Stimulated activated CD4-positive, alpha-beta T cell treated with anti-CD3 and anti-CD28 coated beads, Interleukin-4, amount 100 ng/mL, for 48 hours (primary cell): ENCODE measurements at places on chromosomes 5 and 9.

GRCh38 chr9:2610985-2611384, 10.6 kb upstream of the VLDLR start:
- no peak for DNase-seq

DNA sequence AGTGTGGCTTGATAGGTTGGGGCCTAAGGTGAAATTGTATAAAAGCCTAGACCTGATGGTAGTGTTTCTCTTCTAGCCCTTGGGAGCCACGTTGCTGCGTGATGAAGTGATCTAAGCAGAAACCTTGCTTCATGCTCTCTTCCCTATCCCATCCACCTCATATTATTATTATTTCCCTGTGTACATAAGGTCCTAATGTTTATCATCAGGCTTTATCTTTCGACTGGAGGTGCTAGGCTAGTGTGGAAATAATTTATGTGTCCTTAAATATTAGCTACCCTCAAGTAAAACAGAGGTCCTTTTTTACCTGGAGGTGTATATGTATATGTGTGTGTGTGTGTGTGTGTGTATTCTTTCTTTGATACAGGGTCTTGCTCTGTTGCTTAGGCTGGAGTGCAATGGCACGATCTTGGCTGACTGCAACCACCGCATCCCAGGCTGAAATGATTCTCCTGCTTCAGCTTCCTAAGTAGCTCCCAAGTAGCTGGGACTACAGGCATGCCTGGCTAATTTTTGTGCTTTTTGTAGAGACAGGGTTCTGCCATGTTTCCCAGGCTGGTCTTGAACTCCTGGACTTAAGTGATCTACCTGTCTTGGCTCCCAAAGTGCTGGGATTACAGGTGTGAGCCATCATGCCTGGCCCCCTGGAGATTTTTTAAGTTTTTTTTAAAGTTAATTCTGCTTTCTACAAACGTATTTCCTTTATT, 3.7 kb downstream of the UGCG start:
- no peak for DNase-seq

DNA sequence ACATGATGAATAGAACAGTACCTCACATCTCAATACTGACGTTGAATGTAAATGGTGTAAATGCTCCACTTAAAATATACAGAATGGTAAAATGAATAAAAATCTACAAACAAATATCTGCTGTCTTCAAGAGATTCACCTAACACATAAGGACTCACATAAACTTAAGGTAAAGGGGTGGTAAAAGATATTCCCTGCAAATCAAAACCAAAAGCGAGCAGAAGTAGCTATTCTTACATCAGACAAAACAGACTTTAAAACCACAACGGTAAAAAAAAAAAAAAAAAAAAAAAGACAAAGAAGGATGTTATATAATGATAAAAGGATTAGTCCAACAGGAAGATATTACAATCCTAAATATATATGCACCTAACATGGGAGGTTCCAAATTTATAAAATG, 214.0 kb upstream of the MAST4 start:
- DNase-seq, result no peak

- no peak for DNase-seq
Observed at GRCh38 chr9:127796225-127796813, 6.4 kb upstream of the FPGS start.

DNA sequence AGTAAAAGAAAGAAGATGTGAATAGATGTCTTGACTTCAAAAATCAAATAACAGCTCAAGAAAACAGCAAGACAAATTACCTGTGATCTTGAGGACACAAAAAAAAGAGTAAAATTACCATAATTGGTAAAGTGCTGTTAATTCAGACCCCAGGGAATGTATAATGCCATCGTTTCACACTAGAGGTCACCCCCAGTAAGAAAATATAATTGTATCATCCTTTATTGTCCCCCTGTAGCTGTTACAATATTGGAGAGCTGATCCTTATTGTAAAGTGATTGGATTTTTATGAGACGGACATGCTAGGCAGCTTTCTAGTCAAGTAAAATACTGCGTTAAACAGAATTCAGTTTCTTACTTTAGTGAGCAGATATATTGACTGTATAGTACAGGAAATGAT, 377.0 kb downstream of the TLE1 start:
- DNase-seq, result no peak

DNA sequence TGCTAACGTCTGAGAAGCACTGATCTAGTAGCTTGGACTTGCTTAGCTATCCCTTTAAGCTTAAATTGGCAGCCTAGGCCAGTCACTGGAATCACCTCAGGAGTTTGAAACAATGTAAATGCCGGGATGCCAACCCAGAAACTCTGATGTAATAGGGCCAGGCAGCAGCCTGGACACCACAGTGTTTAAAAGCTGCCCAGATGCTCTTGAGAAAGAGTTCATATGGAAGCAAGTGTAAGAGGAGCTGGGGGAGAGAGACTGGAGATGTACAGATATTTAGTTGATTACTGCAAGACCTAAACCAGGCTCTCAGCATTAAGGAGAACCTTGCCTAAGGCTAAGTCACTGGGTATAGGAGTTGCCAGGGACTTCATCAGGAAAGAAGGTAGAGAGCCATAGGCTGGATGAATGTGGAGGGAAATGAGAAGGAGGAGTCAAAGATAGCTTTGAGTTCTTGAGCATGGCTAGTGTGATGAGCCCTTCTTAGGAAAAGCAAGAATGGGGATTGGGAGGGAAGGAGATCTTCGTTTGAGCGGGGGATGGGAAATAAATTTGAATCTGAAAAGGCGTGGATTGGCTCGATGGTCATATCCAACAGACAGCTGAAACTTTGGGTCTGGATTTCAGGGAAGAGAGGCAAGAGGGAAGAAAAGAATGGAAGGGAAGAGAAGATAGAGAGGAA, 392.9 kb upstream of the WWC1 start:
- no peak for DNase-seq

DNA sequence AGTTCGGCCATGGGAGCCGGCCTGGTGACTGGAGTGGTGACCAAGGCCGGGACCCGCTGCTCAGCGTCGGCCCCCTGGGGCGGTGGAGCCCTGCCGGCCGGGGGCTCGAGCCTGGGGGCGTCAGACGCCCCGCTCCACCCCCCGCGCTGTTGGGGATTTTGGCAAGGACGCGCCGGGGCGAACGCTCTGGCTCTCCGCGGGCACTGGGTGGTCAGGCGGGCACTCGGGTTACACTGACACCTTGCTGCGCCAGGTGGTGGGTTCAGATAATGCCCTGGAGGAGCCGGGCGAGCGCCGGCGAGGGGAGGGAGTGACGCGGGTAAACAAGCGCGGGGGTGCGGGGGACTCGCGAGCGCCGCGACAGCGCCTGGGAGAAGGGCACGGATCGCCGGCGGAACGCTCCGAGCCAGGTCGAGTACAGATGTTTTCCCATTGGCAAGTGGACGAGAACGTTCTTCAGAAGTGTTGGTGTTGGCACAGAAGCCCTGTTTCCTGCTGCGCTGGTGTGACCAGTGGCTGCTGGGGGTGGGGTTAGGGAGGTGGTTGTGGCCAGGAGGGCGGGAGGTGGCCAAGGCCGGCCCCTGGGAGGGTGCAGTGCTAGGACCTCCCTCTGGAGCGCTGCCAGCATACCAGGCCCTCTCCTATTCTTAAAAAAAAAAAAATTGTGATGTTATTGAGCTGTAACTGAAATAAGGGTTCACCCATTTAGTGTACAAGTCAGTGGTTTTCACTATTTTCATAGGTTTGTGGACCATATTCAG, 773 bp downstream of the SQSTM1 start:
- peak; percentile 76 for DNase-seq

DNA sequence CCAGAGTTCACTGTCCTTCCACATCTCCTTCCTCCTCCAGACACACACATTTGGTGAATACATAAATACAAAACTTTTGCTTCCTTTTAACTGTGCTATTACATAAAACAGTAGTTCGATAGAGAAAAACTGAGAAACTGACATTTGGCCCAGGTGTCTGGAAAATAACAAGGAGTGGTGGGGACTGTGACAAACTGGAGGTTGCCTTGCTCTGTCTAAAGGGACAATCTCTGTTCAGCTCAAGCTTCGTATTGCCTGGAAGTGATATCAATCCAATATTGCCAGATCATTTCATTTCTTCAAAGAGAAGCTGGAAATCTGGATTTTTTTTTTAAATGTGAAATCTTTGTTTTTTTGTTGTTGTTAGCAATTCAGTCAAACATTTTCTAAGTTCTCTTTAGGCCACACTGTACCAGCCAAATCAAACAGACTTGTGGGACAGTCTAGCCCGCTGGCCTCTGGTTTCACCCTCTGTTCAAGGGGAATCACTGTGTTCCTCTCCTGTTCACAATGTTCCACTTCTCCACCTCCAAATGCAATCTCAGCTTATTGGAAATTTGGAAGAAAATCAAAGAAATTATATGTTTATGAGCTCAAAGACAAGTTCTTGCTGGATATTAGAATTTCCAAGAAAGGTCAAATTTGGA, 612.5 kb downstream of the KIF4B start:
- no peak for DNase-seq

GRCh38 chr5:112689155-112689909, 48.4 kb upstream of the APC start:
- DNase-seq, result no peak

GRCh38 chr9:70170151-70170790, 88.5 kb upstream of the SMC5 start:
- no peak for DNase-seq

GRCh38 chr9:28423255-28423654, 850.0 kb upstream of the C9orf72 start:
- no peak for DNase-seq
